ENCODE measurements at places on chromosomes 2 and 18.
A peak's percentile ranks its signal among the peaks of the same experiment; 100 is the strongest.

- DNase-seq = no peak
Measured at GRCh38 chr18:21054252-21054821, 57.3 kb downstream of the ROCK1 start.

GRCh38 chr2:143034292-143035074, 94.7 kb upstream of the ARHGAP15 start:
- peak; percentile 15 for DNase-seq

- DNase-seq = no peak
Measured at GRCh38 chr2:176261136-176261535, 8.1 kb upstream of the MTX2 start.

DNA sequence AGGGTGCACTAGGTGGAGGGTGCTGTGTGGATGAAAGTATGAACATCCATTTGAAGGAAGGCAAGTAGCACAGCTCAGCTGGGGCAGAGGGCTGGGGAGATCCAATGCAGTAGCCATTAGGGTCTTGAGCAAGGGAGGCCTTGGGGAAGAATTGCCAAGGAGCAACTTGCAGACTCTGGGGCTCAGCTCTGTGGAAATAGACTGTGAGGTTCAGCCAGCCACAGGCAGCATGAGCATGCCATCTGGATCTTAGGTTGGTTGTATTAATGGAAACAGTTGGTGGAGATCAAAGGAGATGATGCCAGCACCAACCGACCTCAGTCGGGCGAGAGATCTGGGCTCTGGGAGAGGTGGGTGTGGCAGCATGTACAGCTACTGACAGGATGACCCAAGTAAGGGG, 5.6 kb downstream of the ZAP70 start:
- DNase-seq = no peak

DNA sequence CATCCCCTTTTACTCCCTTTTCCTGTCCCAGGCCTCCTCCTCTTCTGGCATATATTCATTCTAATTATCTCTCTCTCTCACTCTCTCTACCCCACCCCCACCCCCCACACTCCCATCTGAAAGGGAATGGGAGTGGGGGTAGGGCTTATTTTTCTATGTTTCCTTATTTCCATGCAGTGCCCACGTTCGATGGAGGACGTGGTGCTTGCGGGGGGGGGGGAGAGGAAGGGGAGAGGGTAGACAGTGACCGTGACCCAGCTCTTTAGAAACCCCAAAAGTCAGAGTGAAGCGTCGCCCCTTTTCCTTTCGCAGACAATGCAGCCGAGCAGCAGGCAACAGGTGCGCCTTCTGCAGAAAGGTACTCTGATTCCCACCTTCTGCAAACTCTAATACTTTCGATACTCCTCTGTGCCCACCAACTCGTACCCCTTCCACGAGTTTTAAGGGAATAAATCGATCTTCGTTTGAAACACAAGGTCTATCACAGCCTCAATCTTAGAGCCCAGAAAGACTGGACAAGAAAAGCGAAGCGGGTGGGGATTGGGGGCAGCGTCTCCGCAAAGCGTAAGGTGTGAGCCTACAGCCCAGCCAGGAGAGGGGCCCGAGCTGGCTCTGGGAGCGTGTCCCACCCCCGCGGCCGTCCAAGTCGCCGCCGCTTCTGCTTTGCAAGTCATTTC, 891 bp upstream of the NR4A2 start:
- DNase-seq = no peak

DNA sequence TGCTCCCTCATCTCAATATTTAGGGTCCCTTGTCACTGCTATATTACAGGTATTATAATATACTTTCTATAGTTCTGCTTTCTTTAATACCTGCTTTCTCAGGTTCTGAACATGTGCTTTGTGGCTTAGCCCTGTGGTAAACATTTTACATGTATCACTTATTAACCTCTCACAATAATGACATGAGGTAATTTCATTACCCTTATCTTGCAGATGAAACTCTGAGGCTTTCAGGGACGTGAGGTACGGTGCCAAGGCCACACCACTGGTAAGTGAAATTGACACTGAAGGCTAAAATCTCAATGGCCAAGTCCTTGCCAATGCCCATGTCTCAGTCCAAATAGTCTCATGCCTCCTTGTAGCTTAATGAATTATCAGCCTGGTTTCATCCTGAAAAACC, 21.7 kb downstream of the LINC00305 start:
- DNase-seq = no peak

DNA sequence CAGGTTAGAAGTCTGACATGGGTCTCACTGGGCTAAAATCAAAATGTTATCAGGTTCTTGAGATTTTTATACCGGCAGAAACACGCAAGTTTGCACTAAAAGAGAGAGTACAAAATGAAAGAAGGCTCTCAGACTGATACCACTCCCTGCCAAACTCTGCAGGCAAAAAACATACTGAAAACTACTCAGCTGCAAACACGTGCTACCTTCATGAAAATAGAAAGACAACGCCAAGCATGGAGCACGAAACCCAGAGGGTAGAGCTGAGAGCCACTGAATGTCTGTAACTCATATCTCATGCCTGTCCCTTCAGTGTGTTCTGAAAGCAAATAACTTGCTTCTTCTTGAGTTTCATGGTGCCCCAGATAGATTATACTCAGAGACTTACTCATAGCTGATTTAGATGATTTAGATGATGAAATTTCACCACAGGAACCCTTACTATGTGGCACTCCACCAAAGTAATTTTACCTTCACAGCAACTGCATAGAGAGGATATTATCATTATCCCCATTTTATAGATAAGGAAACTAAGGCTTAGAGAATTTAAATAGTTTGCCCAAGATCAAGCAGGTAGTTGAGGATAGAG, 313.0 kb upstream of the SLC39A10 start:
- DNase-seq = no peak

DNA sequence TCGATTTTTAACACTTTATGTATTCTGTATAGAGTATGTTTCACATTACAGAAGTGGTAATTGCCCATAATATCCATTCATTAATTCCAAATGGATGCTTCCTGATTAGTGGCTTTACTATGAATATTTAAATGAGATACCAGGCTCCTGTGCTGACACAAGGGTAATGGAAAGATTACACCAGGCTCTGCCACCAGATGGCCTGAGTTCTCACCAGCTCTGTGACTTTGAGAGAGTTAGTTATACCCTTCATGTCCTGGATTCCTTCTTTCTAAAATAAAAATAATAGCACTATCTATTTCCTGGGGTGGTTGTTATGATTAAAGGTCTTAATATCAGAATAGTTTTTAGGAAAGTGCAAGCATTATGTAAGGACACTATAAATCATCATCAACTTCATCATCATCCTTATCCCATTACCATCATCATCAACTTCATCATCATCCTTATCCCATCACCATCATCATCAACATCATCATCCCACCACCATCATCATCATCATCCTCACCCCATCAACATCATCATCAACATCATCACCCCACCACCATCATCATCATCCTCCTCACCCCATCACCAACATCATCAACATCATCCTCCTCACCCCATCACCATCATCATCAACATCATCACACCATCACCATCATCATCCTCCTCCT, 151.8 kb downstream of the DNER start:
- no peak for DNase-seq

GRCh38 chr18:9951022-9951859, 37.4 kb downstream of the VAPA start:
- no peak for DNase-seq

GRCh38 chr2:9220201-9220600, 13.6 kb downstream of the ASAP2 start:
- no peak for DNase-seq

- DNase-seq = no peak
Measured at GRCh38 chr2:134391751-134392160, 137.9 kb downstream of the MGAT5 start.

GRCh38 chr2:234828382-234829073, 123.3 kb upstream of the SH3BP4 start:
- no peak for DNase-seq

DNA sequence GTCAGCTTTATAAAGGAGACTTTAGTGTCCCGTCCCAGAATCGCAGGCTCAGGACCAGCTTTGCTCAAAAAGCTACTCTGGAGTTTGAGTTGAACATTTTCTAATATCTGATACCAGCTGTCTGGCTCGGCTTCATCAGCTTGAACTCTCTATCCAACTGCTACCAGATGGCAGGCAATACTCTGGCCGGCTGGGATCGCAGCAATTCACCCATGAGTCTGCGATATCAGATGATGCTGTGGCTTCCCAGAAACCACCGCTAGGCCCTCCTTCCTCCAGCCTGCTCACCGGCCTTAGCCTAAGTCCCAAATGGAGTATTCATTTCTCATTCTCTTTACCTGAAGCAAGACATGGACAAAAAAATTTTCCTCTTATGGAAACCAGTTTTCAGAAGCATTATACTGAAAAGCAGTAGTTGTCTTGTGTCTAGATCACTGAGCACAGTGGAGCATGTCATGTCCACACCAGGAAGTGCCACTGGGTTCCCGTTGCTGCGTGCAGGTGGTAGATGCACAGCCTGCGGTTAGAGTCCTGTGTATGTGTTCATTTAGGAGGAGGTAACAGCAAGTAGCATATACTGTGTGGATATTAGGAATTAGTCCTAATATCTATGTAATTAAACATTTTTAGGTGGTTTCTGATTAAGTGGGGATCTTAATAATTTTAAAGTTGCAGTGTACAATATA, 162.0 kb upstream of the SOX11 start:
- no peak for DNase-seq

- no peak for DNase-seq
Measured at GRCh38 chr2:188204824-188205223, 86.8 kb upstream of the GULP1 start.

- DNase-seq = no peak
Measured at GRCh38 chr2:20624884-20625485, 25.9 kb downstream of the HS1BP3 start.

GRCh38 chr2:174332217-174332963, 2.4 kb upstream of the SP9 start:
- DNase-seq = no peak

- DNase-seq = no peak
Measured at GRCh38 chr2:41722668-41723369, 325.0 kb upstream of the PKDCC start.

GRCh38 chr18:63157293-63158011, 162.1 kb downstream of the BCL2 start:
- DNase-seq = no peak

GRCh38 chr2:120552079-120552478, 183.6 kb upstream of the GLI2 start:
- no peak for DNase-seq

- DNase-seq = no peak
Measured at GRCh38 chr2:199490049-199490448, 32.3 kb upstream of the SATB2 start.

DNA sequence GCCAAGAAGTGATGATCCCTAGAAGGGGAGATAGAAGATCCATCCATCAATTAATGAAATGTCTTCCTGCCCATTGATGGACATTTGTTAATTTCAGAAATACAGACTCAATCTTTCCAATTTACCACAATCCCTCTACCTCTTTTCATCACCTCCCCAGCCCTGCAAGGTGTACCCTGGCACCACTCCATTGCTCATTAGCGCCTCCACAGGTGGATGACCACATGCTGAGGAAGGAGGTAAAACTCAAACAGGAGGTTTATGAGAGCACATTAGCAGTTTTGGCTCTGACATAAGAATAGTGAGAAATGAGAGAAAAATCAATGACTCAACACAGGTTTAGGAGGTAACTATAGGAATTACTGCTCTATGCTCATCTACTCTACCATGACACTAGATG, 208.0 kb downstream of the C1D start:
- DNase-seq = no peak

DNA sequence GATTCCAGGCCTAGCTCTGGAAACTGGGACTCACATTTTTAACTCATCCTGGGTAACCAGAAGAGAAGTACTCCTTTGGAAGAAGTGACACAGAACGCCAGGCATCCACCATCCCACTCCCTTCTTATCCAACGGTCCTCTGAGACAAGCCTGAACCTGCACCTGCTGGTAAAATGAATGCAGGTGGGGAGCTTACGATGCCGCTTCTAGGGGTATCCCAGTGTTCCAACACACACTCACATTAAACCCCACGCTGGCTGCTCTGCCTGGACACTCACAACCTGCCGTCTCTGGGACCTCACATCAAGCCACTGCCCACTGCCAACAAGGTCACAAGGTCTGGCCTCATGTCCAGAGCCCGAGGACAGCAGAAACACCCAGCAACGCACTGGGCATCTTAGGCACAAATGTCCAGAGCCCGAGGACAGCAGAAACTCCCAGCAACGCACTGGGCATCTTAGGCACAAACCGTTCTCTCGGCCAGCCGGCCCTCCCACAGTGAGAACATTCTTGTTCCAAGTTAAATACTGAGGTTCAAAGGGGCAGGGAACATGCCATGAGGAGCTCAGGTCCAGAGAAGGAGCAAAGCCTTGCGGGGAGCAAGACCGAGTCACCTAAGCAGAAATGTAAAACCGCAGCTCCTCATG, 9.9 kb downstream of the SLC66A2 start:
- DNase-seq = no peak

DNA sequence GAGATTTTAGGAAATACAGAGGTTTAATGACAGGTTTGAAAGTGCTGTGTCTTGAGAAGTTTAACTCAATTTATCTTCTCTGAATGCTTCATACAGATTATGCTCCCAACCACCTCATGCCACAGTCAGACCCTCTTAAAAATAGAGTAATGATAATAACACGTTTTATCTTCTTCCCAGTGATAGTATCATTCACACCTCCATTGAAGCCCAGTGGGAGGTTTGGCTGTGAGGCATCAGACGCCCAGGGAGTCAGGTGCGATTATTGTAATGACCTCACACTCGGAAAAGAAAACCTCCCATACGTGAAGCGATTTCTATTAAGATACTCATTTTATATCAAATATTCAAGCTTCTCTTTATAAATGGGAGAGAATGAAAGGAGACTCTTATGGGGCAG, 366.3 kb downstream of the SETBP1 start:
- DNase-seq = no peak

DNA sequence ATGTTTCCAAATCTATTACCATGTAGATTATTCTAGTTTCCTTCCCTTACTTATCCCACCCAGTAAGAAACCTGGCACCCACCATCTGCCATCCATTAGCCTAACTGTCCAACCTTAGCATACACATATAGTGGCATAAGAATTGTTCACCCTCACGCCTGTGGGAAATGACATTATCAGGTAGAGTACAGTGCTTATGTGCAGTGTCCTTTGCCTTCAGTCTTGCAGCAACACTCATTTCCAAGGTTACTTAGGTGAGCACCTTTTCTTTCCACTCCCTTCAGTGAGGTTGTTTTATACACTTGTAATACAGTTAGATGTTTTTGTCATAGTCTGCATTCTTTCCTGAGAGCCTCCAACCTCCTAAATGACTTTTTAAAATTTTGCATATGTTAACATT, 18.1 kb downstream of the AQP12B start:
- no peak for DNase-seq

DNA sequence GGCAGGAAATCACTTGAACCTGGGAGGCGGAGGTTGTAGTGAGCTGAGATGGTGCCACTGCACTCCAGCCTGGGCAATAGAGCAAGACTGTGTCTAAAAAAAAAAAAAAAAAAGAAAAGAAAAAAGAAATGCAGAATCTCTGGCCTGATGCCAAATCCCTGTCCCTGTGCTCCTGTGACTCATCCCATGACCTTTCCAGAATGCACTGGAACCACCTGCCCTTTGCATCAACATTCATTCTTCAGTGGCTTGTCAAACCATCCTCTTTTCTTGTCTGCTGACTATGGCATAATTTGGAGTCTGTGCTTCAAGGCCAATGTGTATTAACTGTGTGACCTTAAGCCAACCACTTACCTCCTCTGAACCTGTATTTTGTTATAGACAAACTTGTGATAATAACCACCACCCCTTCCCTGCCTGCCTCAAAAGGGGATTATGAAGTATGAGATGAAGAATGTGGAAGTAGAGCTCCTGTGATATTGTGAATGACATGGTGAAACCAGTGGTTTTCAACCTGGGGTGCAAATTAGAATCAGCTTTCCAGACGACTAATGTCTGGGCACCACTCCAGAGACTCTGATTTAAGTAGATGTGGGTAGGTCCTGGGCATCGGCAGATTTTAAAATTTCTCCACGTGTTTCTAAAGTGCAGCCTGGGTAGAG, 189.3 kb downstream of the CLIP4 start:
- no peak for DNase-seq
